ENCODE measurements at places on chromosomes 4 and X. TPM values are rescaled to one million over a fixed set of nuclear protein-coding genes. Genes with fewer than 3 reads are reported as not detected.

- no peak for DNase-seq
Observed at GRCh38 chr4:81003597-81004111, 26.9 kb upstream of the BMP3 start.

DNA sequence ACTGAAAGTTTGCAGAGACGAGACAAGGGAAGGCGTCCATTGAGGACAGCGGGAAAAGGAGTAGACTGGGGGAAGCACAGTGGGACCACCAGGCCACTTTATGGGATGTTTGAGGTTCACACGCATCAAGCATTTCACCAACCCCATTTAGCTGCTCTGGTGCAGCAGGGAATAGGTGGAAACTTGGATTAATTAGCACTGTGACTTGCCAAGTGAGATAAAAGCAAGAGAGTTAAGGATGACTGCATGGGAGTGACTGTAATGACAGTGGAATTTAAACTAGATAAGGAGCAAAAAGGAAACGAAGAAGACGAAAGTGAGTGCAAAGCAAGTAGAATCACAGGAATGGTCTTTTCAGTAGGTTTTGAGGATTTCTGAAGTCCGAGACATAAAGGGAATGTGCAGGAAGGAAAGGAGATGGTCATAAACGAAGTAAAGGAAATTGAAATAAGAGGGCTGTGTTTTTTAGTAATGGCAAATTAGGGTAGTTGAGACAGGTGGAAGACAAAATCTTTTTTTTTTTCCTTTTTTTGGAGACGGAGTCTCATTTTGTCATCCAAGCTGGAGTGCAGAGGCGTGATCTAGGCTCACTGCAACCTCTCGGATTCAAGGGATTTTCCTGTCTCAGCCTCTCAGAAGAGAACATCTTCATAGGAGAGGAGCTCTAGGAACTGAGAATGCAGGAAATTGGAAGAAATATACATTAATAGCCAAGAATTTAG lies 119.0 kb upstream of the MAP9 start:
- no peak for DNase-seq

DNA sequence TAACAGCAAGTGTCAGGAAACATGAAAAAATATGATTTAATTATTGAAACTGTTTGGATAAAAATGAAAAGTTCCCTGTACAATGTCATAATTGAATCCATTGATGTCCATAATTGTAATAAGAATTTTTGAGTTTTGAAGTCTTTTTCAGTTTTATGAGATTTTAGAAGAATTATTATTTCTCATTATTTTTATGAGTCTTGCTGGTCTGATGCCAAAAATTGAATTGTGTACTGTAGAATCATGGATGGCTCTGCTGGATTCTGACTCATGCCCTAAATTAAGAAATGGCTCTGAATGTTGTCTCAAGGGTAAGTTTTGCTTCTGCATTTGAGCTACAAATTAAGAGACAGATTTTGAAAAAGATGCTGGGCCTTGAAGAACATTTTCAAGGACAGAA lies 132.8 kb upstream of the MAP9 start:
- no peak for DNase-seq

DNA sequence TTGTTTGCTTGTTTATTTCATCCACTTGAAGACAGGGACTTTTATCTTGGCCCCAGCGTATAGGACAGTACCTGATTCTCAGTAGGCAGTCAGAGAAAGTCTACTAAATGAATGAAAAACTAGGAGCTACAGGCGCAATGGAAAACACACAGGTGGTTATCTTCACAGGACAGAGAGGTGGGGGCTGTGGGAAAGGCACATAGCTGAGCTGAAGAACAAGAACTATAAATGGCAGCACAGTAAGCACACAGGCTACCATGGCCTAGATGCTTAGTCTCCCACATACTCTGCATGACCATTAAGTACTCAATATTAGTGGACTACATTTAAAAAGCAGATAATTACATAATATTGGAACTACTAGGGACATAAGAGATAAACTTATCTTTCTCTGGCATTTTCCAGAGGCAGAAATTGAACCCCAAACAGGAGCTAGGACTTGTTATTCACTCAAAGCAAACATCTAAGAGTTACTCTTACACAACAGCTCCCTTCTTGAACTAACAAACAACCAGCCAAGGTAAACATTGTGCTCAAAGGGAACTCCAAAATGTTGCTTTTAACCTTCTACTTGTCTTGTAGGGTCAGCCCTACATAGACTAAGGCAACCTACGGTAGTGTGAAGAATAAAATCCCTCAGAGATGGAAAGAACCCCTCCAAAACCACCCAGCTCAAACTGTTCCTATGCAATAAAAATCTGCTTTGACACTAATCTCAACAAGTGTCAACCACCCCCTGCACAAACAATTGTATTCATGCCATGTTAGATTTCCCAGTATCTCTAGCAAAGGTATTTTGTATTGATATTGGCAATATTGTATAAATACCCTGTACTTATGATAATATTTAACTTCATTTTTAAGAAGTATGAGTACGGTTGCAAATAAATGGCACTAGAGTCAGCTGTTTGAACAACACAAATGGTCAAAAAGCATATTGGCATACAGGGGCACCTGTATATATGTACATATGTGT lies 593.6 kb downstream of the KLHL13 start:
- DNase-seq: no peak

DNA sequence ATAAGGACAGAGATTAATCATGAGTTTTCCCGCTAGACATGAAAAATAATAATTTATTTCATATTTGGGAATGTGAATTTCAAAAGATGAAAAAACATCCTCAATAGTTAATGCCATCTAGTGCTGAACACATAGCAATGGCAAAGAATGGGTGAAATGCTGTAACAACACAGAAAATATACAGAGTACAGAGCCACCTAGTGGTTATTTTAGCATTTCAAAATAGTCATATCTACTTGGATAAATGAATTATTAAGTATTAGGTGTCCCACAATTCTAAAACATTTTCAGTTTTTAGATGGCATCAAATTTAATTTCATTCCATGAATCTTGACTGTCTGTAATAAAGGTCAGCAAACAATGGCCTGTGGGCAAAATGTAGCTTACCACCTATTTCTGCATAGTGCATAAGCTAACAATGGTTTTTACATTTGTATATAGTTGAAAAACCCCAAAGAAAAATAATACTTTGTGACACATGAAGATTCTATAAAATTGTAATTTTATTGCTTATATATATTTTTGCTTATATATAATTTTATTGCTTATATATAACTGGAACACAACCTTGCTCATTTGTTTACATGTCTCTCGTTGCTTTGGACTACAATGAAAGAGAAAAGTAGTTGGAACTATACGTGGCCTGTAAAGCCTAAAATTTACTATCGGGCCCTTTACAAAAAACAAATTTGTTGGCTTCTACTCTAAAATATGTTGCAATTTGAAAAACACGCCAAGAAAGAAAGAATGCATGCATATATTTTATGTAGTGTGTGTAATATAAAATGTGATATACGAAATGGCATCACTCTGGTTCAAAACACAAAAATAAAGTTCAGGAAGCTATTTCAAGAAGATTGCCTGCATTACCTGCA lies 99.1 kb upstream of the FAM47C start:
- DNase-seq: no peak

ENPP6 gene
- total RNA-seq: 0.74 TPM

MFAP3L gene
- 7.2 TPM for total RNA-seq

PAGE2B gene
- not detected for total RNA-seq

Data from lower lobe of right lung (tissue), 2 donors.